Cortex of kidney (tissue), 1 donor: ENCODE measurements at places on chromosomes 5 and 9.

DNA sequence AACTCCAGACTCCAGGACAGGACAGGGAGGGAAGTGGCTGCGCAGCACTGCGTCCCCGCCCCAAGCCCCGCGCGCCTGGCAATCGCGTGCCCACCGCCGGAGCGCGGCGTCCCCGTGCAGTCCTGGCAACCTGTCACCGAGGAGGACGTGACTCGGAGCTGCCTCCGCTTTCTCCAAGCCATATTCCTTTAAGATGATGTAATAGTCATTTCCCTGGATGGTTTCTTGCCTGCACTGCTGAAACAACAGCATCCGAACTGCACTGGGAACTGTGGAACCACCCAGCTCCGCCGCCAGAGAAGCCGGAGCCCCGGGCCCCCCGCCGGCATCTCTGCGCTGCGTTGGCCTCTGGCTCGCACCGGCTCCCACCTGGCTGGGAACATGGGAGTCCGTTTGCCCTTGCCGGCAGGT is 34.5 kb downstream of the KCTD16 start:
- DNase-seq: no peak

- no peak for DNase-seq
Measured at GRCh38 chr9:121206516-121207370, 5.1 kb upstream of the RAB14 start.

- DNase-seq: no peak
Measured at GRCh38 chr5:88244686-88245085, 24.0 kb downstream of the TMEM161B start.

DNA sequence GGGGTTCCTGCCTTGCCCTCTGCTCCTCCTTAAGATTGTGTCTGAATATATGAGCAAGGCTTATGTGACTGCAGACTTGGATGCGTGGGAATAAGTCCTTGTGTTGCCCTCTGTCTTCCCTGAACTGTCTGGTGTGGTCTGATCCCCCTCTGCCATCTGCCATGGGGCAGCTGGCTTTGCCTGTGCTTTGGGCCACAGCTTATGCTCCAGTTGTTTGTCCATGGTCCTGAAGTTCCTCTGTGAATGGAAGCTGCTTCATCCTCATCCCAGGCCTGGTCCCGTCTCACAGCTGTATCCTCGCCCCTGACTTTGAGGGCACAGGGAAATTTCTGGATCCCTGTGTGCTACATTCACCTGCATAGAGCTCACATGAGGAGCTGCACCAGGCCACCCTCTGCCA is 14.7 kb downstream of the IL31RA start:
- DNase-seq: no peak

DNA sequence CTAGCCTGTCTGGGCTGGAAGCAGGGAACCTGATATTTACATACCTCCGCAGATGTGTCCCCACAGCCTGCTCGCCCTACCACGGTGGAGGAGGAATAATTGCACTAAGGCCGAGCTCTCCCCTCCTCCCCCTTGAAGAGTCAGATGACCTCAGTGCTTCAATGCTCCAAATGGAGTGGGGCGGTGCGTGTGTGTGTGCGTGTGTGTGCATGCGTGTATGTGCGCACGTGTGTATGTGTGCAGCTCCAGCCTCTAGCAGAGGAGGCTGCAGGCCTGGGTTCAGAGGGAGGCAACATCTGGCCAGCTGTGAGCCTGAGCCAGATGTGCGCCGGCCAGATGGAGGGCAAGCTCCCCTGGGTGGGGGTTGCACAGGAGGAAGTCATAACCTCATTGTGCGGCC is 90.5 kb downstream of the NRG2 start:
- no peak for DNase-seq

DNA sequence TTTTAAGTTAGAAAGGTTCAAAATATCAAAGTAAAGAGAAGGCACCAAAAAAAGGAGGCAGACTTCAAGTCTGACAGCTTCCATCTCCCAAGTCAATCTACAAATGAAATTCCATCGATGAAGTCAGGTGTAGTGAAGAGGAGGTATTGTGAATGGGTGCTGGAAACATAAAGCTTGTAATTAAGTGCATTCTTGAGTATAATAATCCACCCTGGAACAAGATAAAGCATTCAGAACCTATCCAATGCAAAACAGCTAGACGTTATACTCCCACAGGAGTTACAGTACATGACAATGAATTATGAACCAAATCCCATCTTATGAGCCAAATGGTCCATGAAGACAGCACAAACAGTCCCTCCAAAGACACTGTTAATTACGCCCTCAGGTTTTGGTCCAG is 22.3 kb downstream of the BNC2 start:
- no peak for DNase-seq

GRCh38 chr5:32572778-32573480 is 12.4 kb upstream of the SUB1 start:
- no peak for DNase-seq

- no peak for DNase-seq
Measured at GRCh38 chr9:98009936-98010335, 26.8 kb downstream of the ANP32B start.

GRCh38 chr9:83544002-83544698 is 5.9 kb upstream of the FRMD3 start:
- DNase-seq: no peak

- no peak for DNase-seq
Measured at GRCh38 chr9:68822596-68823165, 117.6 kb downstream of the PIP5K1B start.

GRCh38 chr9:132978451-132979131 is at the start of gene GFI1B:
GFI1B (plus strand) TSS chr9:132978694; CDS start chr9:132986679, 7,985 bp downstream.
- DNase-seq: no peak

- no peak for DNase-seq
Measured at GRCh38 chr5:53253421-53253871, 143.9 kb upstream of the MOCS2 start.

- DNase-seq: no peak
Measured at GRCh38 chr5:95084757-95085156, 200.1 kb downstream of the MCTP1 start.

DNA sequence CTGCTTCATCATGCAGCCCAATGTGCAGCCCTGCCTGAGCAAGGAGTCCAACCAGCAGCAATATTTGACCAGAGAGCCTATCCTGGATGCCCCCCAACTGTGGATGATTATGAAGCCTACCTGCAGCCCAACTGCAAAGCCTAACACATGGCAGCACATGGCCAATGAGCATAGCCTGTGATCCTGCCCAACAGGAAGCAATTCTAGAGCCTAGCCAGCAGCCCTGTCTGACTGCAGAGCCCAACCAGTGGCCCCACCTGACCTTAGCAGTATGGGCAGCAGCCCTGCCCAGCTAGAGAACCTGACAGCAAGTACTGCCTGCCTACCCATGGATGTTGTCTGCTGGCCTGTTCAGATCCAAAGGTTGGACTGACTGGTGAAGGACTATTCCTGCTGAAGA is 97.3 kb upstream of the SH3GL2 start:
- no peak for DNase-seq

DNA sequence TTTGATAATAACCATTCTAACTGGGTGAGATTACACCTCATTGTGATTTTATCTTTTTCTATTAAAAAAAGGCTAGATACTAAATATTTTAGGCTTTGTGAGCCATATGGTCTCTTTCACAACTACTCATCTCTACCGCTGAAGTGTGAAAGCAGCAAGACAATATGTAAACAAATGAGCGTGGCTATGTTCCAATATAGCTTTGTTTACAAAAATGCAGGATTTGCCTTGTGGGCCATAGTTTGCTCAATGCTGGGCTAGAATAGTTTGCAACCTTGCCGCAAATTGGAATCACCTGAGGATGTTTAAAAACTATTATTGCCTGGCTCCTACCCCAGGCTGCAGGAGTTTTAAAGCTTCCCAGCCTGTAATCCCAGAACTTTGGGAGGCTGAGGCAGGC is 10.2 kb upstream of the GPR150 start:
- DNase-seq: no peak

GRCh38 chr9:119255116-119255515 is 114.1 kb downstream of the BRINP1 start:
- no peak for DNase-seq

- no peak for DNase-seq
Measured at GRCh38 chr9:75775966-75776691, 114.3 kb upstream of the PCSK5 start.

- DNase-seq: no peak
Measured at GRCh38 chr5:80955082-80955590, 5.0 kb upstream of the RASGRF2 start.

DNA sequence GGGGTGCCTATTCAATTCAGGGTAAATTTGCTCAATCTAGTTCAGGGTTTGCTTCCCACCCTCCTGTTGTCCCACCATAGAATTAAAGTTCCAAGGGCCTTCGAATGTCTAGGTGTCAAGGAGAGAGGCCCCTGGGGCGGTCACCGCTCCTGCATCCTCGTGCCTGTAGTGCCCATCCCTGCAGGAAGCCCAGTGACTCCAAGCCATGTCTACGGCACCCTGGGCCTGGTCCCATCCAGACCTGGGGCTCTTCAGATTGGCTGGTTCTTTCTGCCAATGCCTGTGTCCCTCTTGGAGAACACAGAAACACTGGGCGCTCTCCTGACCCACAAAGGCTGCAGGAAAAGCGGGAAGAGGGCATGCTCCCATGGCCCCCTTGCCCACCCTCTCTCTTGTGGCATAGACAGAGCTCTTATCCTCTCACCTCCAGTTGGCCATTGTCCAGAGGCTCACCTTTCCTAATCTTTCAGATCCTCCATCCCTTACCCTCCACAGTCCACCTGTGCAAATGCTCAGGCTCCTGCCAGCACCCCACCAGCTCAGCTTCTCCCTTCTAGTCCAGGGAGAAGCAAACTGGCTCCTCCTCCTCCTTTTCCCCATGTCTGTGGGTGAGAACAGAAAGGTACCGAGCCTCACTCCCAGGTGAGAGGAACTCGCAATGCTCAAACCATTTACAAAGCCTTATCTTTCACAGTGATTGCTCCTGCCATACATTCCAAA is 253.0 kb upstream of the IRX2 start:
- DNase-seq: no peak

DNA sequence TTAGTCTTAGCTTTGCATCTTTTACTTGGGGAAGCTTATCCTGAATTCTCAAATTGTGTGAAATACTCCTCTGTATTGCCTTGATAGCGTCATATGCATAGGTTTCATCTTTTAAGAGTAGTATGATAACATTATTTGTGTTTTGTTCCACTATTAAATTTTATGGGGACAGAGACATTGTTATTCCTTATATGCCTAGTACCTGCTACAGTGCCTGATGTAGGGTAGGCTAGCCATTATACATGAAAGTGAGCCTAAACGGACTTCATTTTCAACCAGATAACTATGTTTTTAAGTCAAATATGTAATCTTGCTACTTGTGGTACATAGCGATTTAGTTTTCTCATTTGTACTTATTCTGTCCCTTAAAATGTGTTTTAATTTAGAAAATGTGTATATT is 105.9 kb downstream of the DMXL1 start:
- no peak for DNase-seq

DNA sequence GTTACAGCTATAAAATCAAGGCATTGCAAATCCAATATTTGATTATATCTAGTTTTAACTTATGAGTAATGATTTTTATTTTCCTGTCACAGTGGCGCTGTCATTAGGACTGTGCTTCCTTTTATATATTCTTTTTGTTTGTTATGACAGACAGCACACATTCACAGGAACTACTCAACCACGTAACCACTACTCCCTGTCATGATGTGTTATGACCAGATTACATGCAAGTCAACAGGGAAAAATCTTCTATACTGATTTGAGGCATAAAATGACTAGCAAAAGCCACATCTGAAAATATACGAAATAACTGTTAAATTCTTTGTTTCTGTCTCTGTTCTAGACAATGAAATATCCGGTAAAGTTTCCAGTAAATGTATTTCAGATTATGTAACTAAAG is 25.4 kb downstream of the SREK1 start:
- no peak for DNase-seq

GRCh38 chr5:31194468-31194813 is 955 bp downstream of the CDH6 start:
- DNase-seq: no peak

DNA sequence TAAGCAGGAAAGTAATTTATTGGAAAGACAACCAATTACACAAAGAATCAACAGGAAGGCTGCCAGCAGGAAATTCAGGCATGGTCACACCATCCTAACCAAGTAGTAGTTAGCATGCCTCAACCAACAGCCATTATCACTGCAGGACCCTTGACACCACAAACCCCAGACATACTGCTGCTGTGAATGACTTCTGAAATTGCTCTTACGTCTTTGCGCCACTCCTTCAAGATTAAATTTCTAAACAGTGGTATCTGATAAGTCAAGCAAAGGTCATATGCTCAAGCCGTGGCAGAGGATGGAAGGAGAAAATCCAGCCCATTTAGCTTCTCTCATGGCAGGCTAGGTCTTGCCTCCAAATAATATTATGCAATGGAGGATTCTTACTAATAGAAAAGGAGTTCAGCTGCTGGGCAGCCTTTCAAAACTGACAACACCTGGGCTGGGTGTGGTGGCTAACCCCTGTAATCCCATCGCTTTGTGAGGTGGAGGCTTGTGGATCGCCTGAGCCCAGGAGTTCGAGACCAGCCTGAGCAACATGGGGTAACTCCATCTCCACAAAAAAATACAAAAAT is 5.0 kb upstream of the PTGER4 start:
- DNase-seq: no peak

DNA sequence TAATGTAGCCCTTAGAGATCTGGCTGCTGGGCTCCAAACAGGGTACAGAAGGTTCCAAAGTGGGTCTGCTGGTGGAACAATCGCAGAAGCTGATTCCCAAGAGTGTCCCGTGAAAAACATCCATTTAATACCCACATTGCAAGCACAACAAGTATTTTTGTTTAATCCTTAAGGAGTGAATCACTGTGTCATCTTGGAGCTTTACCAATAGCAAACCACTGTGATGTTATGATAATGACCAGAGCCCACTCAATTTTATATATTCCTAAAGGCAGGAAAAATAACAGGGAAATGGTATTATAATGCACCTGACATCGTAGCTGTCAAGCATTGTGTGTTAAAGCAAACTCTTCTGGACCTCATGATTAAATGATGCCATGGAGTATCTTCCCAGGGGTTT is 291.9 kb downstream of the FBXL7 start:
- no peak for DNase-seq

DNA sequence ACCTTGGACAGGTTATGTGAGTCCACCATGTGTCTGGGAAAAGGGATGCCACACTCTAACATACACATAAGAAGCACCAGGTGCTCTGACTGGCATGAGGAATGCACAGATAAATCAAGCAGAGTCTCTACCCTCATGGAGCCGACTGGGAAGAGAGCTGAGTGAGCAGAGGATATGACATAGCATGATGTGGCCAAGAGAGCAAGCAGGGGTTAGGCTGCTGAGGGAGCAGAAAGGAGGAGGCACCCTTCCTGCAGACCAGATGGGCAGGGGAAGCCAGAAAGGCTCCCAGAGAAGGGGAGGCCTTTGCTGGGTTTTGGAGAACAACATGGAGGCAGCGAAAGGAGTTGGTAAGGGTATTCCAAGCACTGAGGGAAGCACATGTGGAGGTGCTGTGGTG is 223.1 kb downstream of the GNA14 start:
- DNase-seq: no peak
